ENCODE measurements at places on chromosomes 6 and 20.

GRCh38 chr20:49979030-49979832, 3.5 kb upstream of the SNAI1 start:
- peak; percentile 38 for DNase-seq

GRCh38 chr6:166202321-166202733, 34.7 kb upstream of the TBXT start:
- DNase-seq: no peak

DNA sequence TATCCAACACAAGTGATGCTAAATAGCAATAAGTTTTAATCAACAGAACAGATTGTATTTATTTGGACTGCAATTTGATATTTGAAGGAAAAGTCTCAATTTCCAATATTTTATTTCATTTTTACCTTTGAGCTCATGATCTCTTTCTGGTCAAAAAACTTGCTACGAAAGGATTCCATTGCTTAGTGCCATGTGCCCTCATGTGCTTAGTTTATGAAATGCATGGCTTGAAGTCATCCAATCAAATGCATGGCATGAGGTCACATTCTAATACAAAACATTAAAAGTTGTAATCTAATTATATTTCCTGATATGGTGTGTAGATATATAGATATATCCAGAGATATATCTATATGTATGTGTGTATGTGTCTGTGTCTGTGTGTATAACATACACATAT, 321.2 kb upstream of the ADGRB3 start:
- DNase-seq: no peak

DNA sequence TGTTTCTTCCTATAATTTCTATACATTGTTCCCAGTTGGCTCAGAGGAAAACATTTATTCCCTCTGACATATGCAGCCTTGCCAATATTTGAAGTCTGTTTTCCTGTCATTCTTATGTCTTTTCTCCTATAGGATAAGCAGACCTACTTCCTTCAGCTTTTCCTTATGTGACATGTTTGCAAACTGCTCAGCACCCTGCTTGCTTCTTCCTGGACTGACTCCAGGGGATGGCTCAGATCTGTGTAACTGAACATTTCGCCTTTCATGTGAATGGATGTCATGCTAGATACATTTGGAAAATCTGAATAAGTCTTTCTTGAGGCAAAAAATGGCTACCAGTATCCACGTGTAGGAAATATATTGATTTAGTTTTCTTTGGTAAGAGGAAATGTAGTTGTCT, 113.2 kb downstream of the CARMIL1 start:
- no peak for DNase-seq

DNA sequence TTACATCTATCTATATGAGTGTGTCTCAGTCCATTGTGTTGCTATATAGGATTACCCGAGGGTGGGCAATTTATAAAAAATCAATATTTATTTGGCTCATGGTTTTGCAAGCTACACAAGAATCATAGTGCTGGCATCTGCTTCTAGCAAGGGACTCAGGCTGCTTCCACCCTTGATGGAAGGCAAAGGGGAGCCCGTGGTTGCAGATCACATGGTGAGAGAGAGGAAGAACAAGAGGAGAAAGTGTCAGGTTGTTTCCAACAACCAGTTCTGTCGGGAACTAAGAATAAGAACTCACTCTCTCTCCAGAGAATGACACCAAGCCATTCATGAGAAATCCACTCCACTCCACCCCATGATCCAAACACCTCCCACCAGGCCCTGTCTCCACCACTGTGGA, 48.2 kb upstream of the TENT5A start:
- DNase-seq: no peak

DNA sequence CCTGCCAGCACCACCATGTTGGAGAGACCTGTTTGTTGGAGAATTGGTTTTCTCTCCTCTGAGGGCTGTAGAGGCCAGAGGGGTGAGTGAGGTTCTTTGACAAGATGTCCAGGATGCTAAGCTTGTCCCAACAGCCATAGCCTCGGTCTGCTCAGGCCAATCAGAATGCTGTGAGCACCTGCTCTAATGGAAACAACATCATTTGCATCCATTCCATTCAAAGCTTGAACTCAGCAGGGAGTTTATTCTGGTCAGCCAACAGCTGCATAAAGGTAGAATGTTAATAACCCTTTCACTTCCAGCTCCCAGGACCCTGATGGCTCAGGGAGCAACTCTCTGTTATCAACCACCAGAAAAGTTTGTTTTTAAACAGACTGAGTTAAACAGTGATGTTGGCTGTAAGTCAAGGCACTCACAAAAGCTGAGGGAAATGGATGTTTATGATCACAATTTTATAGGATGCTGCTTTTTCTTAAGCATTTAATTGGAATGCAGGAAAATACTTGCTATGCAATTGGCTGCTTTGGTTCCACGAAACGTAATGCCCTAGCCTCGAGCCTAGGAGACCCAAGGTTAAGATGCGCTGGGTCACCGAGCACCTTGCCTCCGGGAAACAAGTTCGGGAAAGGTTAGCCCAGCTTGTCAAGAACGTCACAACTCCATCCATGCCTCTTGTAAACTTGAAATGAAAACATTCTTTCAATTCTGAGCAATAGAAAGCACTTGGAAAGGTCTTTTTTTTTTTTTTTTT, 155.2 kb downstream of the NFATC2 start:
- no peak for DNase-seq

DNA sequence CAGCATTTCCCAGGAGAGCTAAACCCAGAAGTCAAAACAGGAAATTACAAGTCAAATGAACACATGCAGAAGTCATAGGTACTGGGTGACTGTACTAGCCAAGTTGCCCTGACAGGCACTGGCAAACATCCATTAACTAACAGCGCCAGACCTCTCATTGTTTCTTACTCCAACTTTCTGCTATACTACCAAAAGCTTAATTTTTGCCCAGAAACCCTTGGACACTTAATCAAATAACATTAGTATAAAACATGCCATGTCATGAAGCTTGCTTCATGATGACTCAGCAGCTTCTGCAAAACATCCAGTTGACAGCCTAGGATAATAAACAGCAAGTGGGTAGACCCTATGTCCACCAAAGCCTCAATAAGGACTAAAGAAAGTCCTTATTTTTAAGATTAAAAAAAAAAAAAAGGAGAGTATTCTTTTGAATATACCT, 3.5 kb downstream of the NUP153 start:
- no peak for DNase-seq

- DNase-seq: no peak
These were observed 39.4 kb downstream of the CARMIL1 start for GRCh38 chr6:25318589-25318988.

- no peak for DNase-seq
These were observed 6.2 kb downstream of the ZBTB2 start for GRCh38 chr6:151385177-151385576.

GRCh38 chr6:166955865-166956443, 396 bp downstream of the RNASET2 start:
- DNase-seq: no peak

- DNase-seq: no peak
These were observed 18.4 kb upstream of the AKAP7 start for GRCh38 chr6:131116755-131117360.

DNA sequence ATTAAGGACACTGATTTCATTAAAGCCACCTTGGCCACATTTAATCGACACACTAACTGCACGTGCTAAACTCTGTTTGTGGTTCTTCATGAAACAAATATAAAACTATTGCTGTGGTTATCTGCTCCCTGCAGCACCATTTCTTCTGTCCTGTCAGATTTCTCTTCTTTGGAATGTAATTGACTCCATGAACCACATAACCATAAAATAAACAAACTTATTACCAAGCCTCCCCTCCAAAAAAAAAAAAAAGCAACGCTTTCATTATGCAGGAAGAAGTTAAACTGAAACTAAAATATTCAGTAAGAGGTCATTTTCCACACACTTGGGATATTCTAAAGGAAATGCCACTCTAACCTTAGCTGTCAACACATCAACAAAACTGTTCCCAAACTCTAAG, 319.1 kb upstream of the NT5E start:
- DNase-seq: no peak

- DNase-seq: no peak
These were observed 175.5 kb downstream of the BTBD3 start for GRCh38 chr20:12093057-12093796.

- no peak for DNase-seq
These were observed 115.5 kb upstream of the AFDN start for GRCh38 chr6:167711211-167711610.

GRCh38 chr6:45633272-45633908, 255.7 kb upstream of the SUPT3H start:
- no peak for DNase-seq

DNA sequence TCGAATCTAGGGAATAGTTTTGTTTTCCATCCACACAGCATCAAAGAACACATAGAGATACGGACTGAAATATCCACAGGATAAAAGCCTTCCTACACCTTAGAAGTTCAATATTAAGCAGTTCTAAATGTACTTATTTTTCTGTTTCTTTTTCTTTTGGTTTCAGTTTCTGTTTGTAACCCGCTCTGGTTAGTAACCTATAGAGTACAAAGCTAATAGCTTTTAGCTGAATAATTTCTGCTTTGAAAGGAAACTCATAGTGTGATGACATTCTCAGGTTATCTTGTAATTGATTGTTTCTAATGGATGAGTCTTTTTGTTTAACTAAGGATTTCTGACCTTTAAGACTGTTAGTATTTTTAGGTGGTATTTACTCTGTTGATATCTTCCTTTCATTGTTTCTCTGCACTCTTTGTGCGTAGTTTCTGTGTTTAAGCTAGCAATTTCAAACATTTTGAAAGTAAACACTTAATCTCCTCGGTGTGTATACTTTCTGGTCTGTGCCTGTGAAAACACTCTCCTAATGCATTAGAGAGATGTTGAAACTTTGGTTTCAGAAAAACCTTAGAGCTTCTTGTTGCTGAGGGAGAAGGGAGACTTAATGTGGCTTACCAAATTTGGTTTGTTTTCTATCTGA, 385.5 kb downstream of the HDGFL1 start:
- DNase-seq: no peak

GRCh38 chr6:83183082-83183828, 9.8 kb downstream of the PGM3 start:
- DNase-seq: no peak

GRCh38 chr6:116449565-116449964, 11.6 kb upstream of the CALHM6 start:
- DNase-seq: no peak

DNA sequence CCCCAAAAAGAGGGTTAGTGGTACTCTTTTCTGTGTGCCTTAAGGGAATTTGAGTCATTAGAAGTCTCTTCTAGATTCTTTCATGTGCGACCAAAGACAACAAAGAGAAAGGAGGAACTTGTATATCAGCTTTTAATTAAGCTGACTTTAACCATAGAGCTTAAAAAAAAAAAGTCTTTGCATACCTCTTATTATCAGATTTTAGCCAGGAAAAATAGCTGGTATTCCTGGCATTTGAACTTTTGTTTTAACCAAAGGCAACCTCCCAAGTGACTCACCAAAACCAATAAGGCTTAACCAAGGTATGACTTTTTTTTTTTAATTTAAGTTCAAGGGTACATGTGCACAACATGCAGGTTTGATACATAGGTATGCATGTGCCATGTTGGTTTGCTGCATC, 375.0 kb downstream of the CDC5L start:
- no peak for DNase-seq

DNA sequence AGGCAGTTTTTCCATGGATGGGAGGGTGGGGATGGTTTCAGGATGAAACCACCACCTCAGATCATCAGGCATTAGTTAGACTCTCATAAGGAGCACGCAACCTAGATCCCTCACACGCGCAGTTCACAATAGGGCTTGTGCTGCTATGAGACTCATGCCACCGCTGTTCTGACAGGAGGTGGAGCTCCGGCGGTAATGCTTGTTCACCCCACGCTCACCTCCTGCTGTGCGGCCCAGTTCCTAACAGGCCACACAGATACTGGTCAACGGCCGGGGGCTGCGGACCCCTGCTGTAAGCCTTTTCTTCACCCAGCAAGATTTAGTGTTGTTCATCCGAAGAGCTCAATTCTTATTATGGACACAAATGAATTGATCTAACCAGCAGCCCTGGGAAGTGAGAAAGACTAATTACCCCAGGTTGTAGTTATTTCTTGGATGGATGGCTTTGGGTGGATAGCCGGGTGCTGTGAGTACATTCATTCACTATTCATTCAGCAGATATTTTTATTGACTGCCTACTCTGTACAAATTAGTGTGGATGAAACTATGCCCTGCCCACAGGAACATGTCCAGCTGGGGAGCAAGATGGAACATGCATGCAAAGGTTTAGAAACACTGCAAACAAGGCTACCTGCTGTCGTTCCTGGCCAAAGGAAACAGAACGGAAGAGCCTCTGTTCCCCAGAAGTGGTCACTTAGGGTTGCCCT, 57.2 kb downstream of the RIOK1 start:
- DNase-seq: no peak

DNA sequence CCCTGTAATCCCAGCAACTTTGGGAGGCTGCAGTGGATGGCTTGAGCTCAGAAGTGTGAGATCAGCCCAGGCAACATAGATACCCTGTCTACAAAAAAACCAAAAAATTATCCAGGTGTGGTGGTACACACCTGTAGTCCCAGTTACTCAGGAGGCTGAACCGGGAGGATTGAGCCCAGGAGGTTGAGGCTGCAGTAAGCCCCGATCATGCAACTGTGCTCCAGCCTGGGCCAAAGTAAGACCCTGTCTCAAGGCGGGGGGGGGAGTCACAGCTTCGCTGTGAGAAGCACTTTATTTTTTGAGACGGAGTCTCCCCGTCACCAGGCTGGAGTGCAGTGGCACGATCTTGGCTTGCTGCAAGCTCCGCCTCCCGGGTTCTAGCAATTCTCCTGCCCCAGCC, 54.2 kb downstream of the EZR start:
- DNase-seq: no peak

DNA sequence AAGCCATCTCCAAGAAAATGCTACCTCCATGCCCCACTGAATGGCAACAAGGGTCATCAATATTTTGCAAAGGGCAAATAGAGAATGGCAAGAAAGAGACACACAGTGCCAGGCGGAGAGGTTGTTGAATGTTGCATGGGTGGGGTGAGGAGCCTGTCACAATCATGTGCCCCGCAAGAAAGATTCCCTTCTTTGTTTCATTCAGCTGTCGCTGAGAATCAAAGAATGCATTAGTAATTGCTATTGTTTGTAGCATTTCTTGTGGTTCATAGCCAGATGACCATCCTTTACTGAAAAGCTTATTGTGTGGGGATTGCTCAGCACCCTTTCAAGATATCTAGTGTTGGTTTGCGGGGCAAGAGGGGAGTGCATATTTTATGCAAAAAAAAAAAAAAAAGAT, 166.5 kb upstream of the QKI start:
- no peak for DNase-seq

- no peak for DNase-seq
These were observed 23.5 kb downstream of the DHX35 start for GRCh38 chr20:38985603-38986170.

DNA sequence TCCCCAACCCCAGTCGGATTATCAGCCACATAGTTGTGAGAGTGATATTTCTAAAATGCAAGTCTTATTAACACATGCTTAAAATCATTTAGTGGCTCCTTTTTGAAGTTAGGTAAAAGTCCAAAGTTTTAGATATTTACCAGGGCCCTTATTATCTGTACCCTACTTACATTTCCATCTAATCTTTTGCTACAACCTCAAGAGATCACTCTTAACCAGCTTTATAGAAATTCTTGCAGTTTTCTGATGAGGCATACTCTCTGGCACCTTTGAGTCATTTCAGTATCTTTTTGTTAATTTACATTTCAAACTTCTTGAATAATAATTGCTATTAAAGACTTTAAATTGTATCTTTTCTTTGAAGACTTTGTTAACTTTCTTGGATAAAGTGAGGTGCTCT, 453.3 kb downstream of the RFPL4B start:
- DNase-seq: no peak
